CD4-positive, alpha-beta T cell treated with Interleukin-2 at 100 ng/mL for 4 hours (primary cell): ENCODE measurements at places on chromosomes 11 and 22.

DNA sequence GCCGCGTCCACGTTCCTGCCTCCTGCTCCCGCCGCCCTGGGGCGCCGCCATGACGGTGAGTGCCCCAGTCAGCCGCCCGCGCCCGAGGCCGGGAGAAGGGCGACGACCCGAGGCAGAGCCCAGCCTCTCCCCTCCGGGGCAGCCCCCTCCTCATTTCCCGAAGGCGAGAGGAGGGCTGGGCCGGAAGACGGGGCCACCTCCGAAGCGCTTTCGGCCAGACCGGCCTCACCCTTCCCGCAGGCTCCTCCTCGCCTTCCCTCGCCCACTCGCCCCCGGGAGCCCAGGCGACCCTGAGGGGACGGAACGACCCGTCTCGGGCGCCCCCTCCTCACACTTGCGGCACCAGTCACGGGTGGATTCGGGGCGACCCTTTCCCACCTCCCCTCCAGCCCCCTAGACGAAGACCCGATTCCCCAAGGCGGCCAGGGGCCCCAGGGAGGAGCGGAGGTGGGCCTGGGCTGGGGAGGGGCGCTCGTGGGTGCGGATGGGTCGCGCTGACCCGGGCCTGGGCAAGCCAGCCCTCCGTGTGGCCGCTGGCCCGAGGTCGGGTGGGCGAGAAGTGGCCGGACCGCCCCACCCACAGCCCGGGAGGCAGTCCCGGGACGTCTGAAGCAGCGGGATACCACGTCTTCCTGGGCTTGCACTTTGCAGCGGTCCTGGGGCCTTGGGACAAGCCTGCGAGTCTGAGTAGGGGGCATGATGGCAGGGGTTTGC, 49.7 kb downstream of the TRIOBP start:
- no peak for DNase-seq

DNA sequence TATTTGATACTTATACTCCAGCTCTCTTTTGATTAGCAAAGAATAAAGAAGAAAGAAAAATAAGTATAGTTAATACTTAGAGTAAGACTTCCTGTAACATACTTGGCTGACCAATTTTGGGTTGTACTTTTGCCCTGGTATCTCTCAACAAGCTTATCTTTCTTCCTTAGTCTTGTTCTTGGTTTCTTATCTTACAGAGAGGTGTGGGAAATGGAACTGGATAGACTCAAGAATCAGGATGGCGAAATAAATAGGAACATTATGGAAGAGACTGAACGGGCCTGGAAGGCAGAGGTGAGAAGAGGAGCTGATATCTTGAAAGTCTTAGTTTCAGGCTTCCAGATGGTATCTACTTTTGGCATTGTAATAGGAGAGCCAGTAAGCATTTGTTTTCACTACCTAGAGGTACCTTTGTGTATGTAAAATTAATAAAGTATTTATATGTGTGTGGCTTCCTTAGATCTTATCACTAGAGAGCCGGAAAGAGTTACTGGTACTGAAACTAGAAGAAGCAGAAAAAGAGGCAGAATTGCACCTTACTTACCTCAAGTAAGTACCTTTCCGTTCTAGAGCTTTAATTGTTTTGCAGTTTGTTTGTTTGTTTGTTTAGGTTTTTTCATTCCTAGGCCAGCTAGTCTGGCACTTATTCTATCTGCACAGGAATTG, 11.3 kb upstream of the BACE1-AS start:
- DNase-seq = peak; percentile 43

DNA sequence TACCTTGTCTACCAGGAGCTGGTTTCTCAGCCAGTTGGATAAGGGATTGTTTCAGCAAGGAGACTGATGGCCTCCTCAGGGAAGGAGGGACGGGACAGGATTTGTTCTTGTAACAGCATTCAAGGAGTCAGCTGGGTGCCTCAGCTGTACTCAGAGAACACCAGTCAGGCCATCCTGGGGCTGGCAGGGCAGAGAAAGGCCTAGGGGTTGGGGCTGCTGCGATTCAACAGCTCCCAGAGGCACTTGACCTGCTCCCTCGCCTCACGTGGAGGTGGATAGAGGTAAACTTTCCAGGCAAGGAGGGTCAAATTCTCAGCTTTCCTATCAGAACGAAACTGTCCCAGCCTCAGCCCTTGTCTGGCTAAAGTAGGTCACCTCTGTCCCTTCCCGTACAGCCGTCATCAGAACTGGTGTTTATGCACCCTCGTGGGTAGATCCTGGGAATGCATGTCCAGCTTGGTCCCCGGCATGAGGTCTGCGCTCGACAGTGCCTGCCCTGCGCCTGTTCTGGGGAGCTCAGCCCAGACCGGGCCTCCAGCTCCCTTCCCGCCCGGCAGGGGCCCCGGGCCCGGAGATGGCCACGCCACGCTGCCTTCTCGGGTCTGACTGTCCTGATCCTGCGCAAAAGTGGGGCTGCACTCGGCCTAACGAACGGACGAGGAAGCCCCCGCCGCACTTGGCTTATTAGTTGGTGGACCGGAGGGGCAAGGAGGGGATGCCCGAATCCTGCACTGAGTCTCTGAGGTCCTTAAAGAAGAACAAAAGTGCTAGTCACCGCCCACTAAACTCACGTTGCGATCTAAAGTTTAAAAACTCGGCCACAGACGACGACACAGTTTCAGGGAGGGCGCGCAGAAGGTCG, 762 bp upstream of the CCDC134 start:
- no peak for DNase-seq

- no peak for DNase-seq
These were observed 5.0 kb downstream of the SNX15 start for GRCh38 chr11:65032216-65032615.

- DNase-seq = no peak
These were observed 59.6 kb downstream of the ST3GAL4 start for GRCh38 chr11:126415128-126415527.

GRCh38 chr11:14480716-14481115, 18.9 kb downstream of the COPB1 start:
- no peak for DNase-seq
